ENCODE measurements at places on chromosomes 7 and 10.

GRCh38 chr10:73060738-73061635 is 35.7 kb downstream of the P4HA1 start:
- peak; percentile 43 for DNase-seq

- no peak for DNase-seq
Measured at GRCh38 chr7:112431803-112432202, 18.5 kb upstream of the IFRD1 start.

- DNase-seq: peak; percentile 9
Measured at GRCh38 chr7:13279854-13280435, 592.5 kb downstream of the ARL4A start.

GRCh38 chr10:113683300-113683699 is 3.6 kb downstream of the CASP7 start:
- DNase-seq: no peak

DNA sequence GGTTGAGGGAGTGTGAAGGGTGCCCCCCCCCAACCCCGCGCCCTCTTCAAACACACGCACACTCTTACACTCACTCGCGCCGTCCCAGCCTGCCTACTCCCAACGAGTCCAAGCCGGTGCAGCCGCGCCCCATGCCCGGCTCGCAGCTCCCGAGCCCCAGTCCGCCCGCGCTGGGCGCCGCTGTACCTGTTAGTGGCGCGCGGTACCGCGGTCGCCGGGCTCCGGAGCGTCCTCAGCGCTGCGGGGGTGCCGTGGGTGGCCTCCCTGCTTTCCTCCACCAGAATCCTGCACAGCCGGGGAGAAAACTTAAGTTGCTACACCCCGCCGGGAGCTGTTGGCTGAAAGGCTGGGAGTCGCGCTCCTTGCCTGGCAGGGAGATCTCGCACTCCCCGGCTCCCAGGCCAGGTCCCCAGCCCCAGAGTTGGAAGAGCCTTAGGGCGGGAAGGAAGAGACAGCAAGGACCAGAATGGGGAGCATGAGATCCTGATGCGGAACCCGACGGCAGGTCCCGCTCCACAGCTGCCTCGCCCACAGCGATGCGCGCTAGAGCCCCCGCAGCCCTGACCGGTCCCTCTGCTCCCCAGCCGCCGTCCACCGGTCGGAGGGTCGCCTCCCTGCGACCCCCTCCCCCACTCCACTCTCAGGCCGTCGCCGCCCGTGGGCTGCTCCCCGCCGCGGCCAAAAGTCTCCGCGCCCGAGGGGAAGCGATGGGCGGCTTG is 863 bp downstream of the ST8SIA6 start:
- no peak for DNase-seq

GRCh38 chr10:88070080-88070880 is 206.9 kb downstream of the PTEN start:
- DNase-seq: no peak

All from renal pelvis (tissue), 12 donors.